ENCODE measurements at places on chromosomes 1 and 21. TPM values are rescaled to one million over a fixed set of nuclear protein-coding genes. Genes with fewer than 3 reads are reported as not detected.

- no peak for DNase-seq
Observed at GRCh38 chr1:14167884-14168283, 430.6 kb upstream of the KAZN start.

GRCh38 chr21:44987301-44987885 lies 47.6 kb downstream of the SLX9 start:
- DNase-seq, result no peak

- no peak for DNase-seq
Observed at GRCh38 chr1:221869779-221870178, 127.9 kb upstream of the DUSP10 start.

DNA sequence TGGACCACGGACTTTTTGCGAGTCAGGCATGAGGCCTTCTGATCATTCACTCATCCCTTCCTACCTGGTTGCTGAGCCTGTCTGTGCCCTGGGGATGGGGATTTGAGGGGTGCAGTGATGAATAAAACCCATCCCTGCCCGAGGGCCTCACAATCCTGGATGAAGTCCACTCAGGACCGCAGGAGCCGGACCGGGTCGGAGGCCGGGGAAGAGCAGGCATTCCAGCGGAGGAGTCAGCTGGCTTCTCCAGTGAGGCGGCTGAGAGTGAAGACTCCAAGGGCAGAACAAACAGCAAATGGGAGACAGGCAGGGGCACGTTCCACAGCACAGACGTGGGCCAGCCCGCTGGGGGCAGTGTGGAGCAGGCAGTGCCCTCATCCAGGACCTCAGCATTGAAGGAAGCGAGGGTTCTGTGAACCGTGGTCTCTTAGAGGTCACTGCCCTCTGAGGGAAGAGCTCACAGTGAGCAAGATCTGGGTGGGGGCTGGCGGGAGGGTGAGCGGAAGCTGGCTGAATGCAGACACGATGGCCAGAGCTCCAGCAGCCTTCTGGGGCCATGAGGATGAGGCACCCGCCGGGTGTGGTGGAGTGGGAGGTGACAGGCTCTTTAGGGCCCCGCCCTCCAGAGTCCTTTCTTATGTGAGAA lies 10.9 kb upstream of the LRRC3 start:
- DNase-seq, result no peak

GRCh38 chr1:101282314-101283038 lies 45.7 kb downstream of the S1PR1 start:
- DNase-seq, result no peak

ESRRG gene
- total RNA-seq, result 0.16 TPM

TTC39A gene
- total RNA-seq, result 0.52 TPM

GRCh38 chr21:38273745-38274542 lies 17.2 kb downstream of the KCNJ15 start:
- no peak for DNase-seq

DNA sequence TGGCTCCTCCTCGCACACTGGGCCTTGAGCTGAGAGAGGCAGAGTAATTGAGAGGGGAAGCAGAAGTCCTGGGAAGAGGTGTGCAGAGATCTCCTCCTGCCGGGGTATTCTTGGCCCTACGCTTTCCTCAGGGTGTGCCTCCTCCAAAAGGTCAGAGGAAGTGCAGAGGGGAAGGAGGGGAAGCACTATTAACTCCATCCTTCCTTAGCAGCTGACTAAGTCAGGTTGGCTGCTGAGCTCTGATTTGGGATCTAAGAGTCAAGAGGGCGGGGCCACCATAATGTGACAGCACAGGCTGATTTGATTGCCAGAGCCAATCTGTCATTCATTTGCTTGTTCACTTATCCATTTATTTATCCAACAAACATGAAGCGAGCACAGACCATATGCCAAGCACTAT lies 12.3 kb downstream of the ATP2B4 start:
- DNase-seq, result no peak
